ENCODE measurements at places on chromosomes 5 and 9.

GRCh38 chr5:44774279-44774880, 34.4 kb upstream of the MRPS30 start:
- no peak for DNase-seq

GRCh38 chr9:128025736-128026135, 41.4 kb downstream of the NAIF1 start:
- no peak for DNase-seq

DNA sequence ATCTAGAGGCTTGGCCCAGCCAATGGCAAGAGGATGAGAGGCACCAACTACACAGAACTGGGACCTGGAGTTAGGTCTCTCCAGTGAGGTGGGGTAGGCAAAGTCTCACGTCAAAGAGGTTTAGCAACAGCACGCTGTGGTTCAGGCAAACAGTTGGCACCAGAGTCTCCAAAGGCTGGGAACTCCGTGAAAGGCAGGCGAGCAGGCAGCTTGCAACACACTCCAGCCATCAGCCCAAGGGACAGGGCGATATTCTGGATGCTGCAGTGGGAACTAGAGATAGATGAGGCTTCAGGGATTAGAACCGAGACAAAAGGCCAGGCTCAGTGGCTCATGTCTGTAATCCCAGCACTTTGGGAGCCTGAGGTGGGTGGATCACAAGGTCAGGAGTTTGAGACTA, 129.1 kb downstream of the PDZD2 start:
- no peak for DNase-seq

GRCh38 chr5:75848077-75848476, 130.8 kb upstream of the POC5 start:
- no peak for DNase-seq

- DNase-seq: no peak
Observed at GRCh38 chr9:69822116-69822750, 1.6 kb downstream of the CFAP95 start.

GRCh38 chr5:173735184-173735583, 118.7 kb upstream of the BOD1 start:
- DNase-seq: no peak

GRCh38 chr5:17436350-17436749, 61.7 kb upstream of the TAF11L2 start:
- no peak for DNase-seq

DNA sequence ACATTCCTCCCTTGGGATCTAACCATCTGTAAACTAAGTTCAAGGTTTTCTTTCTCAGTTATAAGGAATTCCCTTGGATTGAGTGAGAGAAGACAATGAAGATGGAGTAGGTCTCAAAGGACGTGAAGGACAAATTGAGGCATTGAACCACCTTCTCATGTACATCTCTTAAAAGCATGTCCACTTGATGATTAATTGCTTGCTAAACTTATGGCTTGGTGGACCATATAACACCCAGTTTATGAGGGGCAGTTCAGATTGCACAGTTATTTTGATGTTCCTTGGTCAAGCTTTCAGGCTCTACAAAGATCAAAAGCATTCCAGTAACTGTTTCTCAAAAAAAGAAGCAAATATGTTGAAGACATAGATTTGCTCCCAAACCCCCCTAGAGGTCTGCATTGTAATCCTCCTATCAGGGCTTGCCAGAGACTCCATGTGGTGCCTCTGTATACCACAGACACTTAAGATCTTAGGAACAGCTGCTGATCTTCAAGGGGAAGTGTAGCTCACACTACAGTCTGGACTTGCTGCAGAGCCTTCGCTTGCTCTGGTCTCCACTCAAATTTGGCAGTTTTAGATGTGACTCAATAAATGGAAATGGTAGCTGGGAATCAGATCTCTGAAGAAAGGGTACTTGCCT, 56.9 kb upstream of the ALDH1A1 start:
- DNase-seq: no peak

DNA sequence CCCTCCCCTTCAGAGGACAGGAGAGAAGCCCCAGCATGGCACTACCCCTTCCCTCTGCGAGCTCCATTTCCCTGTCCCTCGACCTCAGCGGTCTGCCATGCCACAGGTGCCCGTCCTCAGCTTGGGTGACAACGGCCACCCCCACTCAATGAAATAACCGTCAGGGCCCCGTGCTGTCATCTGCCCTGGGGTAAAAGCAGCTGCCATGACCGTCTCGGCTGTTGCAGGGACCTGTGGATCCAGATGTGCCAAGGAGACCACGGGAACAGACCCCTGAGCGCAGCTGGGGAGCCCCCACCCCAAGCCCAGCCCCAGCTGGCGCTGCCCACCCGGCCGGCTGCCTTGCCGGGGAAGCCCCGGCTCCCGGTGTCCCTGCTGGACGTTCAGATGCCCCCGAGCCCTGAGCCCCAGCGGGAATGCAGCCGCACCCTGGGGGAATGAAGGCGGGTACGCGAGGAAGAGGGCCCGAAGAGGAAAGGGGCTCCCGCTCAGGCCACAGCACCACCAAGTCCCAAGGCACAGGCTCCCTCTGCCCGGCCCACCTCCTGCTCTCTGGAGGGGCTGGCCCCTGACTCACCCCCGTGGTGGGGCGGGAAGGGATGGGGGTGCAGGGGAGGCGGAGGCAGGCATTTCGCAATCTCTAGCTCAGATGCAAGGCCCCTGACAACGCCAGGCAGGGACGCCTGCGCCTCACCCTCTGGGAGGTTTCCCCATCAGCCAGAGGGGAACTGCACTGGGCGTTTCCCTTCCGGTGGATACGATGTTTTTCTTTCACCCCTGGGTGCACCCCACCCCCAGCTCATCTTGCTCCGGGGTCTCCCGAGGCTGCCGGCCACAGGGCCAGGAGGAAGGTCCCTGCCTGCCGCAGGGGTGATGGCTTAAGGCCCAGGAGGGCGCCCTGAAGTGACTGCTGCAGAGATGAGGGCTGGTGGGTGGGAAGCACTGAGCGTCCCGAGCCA, 49.2 kb downstream of the NACC2 start:
- no peak for DNase-seq

DNA sequence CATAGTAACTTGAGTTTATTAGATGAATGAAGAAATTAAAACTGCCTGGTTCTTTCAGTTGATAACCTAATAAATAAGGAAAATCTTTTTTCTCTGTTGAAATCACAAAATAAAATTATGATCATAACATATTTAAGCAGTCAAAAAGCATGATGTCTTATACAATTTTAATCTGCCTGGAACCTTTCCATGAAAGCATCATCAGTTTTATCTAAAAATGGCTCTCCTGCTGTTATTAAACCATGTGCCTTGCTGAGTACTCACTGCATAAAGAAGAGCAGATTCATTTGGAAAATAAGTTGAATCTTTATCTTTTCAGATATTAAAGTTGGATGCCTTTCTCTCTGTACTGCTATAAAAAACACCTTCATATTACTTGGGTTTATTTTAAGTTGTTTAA, 148.8 kb downstream of the SLC24A2 start:
- no peak for DNase-seq

DNA sequence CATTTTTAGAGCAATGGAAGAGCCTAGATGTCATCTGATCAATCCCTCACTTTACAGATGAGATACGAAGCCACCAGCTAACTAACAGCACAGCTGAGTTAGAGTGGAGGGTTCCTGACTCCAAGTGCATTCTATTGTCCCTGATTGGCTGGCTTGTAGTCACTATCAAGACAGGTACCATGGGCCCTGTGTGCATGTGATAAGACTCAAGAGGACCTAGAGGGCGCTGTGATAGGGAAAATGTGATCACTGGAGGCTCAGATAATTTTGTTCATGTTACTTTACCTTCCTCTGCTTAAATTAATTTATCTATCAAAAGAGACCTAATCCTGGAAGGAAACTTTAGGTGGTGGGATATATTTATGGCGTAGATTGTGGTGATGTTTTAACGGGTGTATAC, 19.5 kb upstream of the SNAPC3 start:
- DNase-seq: no peak
